ENCODE measurements at places on chromosomes 13 and 19.
A peak's percentile ranks its signal among the peaks of the same experiment; 100 is the strongest.

DNA sequence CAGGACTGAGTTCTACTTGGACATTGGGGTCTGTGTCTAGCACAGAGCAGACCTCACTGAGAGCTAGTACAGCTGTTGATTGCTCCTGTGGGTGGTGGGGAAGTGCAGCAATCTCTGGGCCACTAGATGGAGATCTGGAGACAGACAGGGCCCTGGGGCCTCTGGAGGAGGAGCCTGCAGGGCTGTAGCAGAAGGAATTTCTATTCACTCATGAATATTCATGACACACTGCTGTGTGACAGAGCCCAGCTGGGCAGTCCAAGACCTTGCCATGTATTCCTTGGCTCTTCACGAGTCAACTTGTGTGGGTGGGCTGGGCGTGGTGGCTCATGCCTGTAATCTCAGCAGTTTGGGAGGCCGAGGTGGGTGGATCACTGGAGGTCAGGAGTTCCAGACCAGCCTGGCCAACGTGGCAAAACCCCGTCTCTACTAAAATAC lies 37.5 kb downstream of the SUGP2 start:
- DNase-seq: no peak
- no peaks in the 10 kb centered on the region for H3K27me3 ChIP-seq
- H3K27ac ChIP-seq: no peak overlapping the region
- peaks cover 8% of the 10 kb centered on the region for H3K36me3 ChIP-seq
- peaks cover 17% of the 10 kb centered on the region for H3K4me1 ChIP-seq

GRCh38 chr13:46008631-46009030 lies 43.9 kb downstream of the ZC3H13 start:
- no peak overlapping the region for H3K4me3 ChIP-seq
- DNase-seq: no peak
- no peaks in the 10 kb centered on the region for H3K27me3 ChIP-seq
- H3K27ac ChIP-seq: no peak overlapping the region
- H3K4me1 ChIP-seq: no peaks in the 10 kb centered on the region

- H3K4me3 ChIP-seq: peak overlapping the region; percentile 96
- peak overlapping the region; percentile 99 for H3K27ac ChIP-seq
- no peaks in the 10 kb centered on the region for H3K27me3 ChIP-seq
- peaks cover 26% of the 10 kb centered on the region for H3K36me3 ChIP-seq
- peak; percentile 79 for DNase-seq
Observed at GRCh38 chr13:50080911-50081678, 65.9 kb downstream of the KCNRG start.

DNA sequence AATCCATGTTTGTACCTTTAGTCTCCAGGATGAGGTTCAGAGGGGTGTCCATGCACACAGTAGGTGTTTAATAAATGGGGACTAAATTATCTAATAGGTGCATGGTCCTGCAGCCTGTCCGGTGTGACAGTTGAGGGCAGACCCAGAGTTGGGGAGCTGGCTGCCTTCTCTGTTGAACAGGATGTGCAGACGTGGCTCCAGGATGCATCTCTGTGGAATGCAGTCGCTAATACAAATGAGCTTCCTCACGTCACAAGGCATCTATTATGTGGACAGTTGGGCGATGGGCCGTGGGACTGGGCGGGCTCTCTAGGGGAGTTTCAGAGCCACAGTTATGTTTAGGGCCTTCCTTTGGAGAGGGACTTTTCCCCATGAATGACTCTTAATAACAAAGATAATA lies 71.0 kb downstream of the SIPA1L3 start:
- H3K4me3 ChIP-seq: no peak overlapping the region
- H3K27ac ChIP-seq: no peak overlapping the region
- no peaks in the 10 kb centered on the region for H3K27me3 ChIP-seq
- no peak for DNase-seq
- peaks cover 8% of the 10 kb centered on the region for H3K4me1 ChIP-seq
- H3K36me3 ChIP-seq: no peaks in the 10 kb centered on the region

- peaks cover 7% of the 10 kb centered on the region for H3K27me3 ChIP-seq
- no peak overlapping the region for H3K27ac ChIP-seq
- DNase-seq: no peak
- no peaks in the 10 kb centered on the region for H3K36me3 ChIP-seq
Observed at GRCh38 chr13:40471076-40471475, 195.4 kb downstream of the FOXO1 start.

DNA sequence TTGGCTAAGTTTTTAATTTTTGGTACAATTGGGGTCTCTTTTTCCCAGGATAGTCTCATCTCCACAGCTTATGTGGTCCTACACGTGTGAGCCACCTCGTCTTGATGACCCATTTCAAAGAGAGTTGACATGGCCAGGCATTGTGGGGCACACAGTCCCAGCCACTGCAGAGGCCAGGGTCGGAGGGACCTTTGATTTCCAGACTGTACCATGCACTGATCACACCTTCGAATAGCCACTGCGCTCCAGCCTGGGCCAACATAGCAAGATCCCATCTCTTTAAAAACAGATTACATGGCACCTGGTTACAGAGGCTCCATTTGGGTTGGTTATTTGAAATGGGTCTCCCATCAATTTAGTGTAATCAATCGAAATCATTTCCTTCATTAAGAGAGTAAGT lies 71.6 kb downstream of the DPRX start:
- DNase-seq: no peak
- H3K27ac ChIP-seq: no peak overlapping the region
- no peaks in the 10 kb centered on the region for H3K27me3 ChIP-seq
- H3K36me3 ChIP-seq: no peaks in the 10 kb centered on the region
